ENCODE measurements at places on chromosomes 2 and 18.
A peak's percentile ranks its signal among the peaks of the same experiment; 100 is the strongest.

DNA sequence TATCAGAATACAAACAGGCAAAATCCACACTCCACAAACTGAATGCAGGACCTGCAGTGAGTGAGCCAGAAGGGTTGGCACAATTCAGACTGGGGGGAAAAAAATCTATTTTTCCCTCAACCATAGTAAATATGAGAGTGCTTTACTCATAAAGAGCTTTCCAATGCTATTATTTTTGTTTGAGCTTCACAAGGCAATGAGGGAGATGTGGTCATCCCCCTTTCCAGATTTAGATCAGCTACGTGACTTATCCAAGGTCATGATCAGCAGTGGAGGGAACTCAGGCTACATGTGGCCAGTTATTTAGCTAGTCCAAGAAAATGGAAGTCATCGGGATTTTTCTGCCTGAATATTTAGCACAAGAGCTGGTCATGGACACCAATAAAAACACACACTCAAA, 120.4 kb upstream of the KLF7 start:
- DNase-seq: no peak

GRCh38 chr2:54290356-54291025, 34.5 kb upstream of the TSPYL6 start:
- no peak for DNase-seq

DNA sequence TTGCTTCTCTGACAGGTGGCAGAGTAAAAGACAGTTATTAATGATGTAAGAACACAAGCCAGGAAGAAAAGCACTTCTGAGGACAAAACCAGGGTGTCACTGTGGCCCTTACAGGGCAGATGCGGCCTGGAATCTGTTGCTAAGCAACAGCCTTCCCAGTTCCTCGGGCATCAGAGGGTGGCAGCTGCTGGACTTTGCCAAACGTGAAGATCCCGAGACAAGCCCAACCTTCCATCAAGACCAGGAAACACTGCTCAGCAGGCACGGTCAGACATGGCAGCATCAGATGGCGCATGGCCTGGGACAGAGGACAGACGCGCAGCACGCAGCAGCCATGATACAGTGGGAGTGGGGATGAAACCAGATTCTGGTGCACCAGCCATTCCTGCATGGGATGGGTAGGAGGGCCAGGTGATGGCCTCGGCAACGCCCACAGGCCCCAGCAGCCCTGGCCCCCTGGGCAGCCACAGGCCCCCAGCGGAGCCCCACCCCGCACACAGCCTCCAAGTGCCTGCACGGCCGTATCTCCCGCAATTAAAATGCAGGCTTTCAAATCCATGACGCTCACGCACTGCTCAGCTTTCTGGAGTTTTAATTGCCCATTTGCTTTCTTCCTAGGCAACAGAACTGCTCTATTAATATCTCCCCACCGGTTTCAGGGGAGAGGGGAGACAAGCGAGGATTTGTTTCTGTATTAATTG, 89.0 kb downstream of the EIPR1 start:
- DNase-seq: no peak

- no peak for DNase-seq
These were observed 241.7 kb upstream of the ID2 start for GRCh38 chr2:8440029-8440778.

DNA sequence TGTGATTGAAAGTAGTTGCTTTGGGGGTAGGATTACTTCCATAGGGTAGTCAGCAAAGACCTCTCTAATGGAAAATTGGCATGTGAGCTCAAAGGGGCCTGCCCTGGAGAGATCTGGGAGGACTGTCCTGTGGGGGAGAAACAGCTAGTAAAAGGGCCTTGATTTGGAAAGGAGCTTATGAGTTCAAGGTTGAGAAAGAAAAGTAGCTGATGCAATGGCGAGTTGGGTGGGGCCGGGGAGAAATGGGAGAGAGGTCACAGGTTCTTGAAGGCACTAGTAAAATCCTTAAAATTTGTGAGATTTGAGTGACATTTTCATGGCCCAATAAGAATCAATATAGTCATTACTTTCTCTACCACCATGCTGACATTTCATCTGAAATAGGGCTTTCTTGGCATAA, 82.0 kb upstream of the CCDC195 start:
- no peak for DNase-seq

DNA sequence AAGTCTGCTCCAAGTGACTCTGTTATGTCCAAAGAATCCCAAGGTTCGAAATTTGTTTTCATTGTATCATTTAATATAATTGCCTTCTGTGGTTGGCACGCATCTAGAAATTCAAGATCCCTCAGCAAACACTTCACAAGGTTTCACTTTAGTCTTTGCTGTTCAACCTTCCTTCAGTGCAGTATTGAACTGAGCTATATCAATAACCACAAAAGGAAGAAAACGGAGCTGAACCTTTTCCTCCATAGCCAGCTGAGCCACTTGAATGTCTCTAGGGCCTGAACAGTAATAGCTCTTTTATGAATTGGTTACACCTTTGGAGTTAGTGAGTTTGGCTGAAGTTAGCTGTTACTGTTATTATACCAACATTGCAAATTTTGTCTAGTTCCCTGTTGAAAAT, 357.7 kb upstream of the HNRNPA3 start:
- no peak for DNase-seq

- DNase-seq: no peak
These were observed 126.1 kb downstream of the FAM161A start for GRCh38 chr2:61727746-61728145.

- no peak for DNase-seq
These were observed 16.0 kb upstream of the TSPYL6 start for GRCh38 chr2:54271843-54272627.

DNA sequence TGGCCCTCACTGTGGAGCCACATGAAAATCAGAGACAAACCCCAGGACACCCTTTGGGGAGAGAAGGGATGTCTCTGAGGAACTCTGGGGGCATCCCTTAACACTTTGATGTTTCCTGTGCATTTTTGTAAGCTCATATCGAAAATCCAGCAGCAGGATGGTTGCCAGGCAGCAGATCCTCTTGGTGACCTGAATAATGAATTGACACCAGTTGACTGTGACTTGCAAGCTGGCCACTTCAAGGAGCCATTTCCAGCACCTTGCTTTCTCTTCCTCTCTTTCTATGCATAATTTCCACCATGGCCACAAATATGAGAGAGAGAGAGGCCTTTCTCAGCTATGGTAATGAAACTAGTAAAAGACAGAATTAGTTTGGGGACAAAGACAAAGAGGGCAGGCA, 91.7 kb downstream of the NRP2 start:
- DNase-seq: no peak

- peak; percentile 63 for DNase-seq
These were observed at the start of gene SPIRE1 for GRCh38 chr18:12657684-12658425. Gene SPIRE1 (minus strand): TSS chr18:12658107. CDS start chr18:12657866, 241 bp downstream.

DNA sequence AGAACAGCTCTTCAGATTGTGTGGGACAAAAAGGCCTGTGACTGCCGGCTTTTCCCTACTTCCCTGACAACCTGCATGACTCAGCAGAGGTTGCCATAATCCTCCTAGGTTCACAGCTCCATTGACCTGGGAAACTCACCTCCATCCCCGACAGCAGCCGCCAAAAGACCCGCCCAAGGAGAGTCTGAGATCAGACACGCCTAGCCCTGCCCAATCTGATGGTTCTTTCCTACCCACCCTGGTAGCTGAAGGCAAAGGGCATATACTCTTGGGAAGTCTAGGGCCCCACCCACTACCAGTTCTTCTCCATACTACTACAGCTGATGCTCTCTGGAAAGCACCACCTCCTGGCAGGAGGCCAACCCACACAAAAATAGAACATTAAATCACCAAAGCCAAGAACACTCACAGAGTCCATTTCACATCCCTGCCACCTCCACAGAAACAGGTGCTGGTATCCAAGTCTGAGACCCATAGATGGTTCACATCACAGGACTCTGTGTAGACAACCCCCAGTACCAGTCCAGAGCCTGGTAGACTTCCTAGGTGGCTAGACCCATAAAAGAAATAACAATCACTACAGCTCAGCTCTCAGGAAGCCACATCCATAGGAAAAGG, 140.6 kb downstream of the NETO1 start:
- no peak for DNase-seq

- DNase-seq: no peak
These were observed 109.7 kb downstream of the B3GNT2 start for GRCh38 chr2:62305421-62306176.

DNA sequence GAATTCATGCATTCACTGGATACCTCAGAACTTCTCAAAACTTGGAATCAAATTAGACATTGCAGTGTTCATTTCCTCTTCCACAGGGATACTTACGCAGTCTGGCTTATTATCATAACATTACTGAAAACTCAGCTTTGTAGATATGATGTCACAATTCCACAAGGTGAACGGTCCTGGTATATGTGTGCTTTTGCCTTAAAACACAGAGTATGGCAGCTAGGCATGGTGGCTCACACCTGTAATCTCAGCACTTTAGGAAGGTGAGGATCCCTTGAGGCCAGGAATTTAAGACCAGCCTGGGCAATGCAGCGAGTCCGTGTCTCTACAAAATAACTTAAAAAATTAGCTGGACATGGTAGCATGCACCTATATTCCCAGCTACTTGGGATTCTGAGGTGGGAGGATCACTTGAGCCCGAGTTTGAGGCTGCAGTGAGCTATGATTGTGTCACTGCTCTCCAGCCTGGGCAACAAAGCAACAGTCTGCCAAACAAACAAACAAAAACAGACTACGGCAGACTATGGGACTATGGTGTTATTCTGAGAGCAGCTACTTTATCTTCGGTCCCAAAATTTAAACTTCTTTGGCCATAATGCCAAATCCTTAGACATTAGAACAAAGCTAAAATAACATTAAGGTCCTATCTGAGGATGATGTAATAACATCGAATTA, 1191.9 kb upstream of the SLC39A10 start:
- DNase-seq: no peak
